ENCODE measurements at places on chromosomes 7 and 10. TPM values are rescaled to one million over a fixed set of nuclear protein-coding genes. Genes with fewer than 3 reads are reported as not detected.

Gene IL6
- total RNA-seq, result 40.4 TPM

Gene SLC18A3
- not detected for total RNA-seq

Gene GSTO2
- total RNA-seq, result 9.5 TPM

Gene TBL2
- total RNA-seq, result 56.4 TPM

Gene SPDYE6
- not detected for total RNA-seq

Gene CALHM1
- total RNA-seq, result not detected

Gene SEMA3E
- total RNA-seq, result 0.35 TPM

Gene MBLAC1
- total RNA-seq, result 3.7 TPM

Gene XRCC2
- total RNA-seq, result 10.3 TPM

Gene PRF1
- not detected for total RNA-seq

Gene CPXM2
- total RNA-seq, result 1.9 TPM

Gene DHTKD1
- 25.4 TPM for total RNA-seq

Gene GPR26
- not detected for total RNA-seq

Gene PCGF6
- 16.2 TPM for total RNA-seq

Gene SLC13A1
- total RNA-seq, result not detected

Gene SH2D4B
- total RNA-seq, result not detected

Gene HECTD2
- total RNA-seq, result 4.1 TPM

Gene SRGN
- 121 TPM for total RNA-seq

Gene KCNMA1
- total RNA-seq, result 12.5 TPM
